ENCODE measurements at places on chromosomes 2 and 18.

DNA sequence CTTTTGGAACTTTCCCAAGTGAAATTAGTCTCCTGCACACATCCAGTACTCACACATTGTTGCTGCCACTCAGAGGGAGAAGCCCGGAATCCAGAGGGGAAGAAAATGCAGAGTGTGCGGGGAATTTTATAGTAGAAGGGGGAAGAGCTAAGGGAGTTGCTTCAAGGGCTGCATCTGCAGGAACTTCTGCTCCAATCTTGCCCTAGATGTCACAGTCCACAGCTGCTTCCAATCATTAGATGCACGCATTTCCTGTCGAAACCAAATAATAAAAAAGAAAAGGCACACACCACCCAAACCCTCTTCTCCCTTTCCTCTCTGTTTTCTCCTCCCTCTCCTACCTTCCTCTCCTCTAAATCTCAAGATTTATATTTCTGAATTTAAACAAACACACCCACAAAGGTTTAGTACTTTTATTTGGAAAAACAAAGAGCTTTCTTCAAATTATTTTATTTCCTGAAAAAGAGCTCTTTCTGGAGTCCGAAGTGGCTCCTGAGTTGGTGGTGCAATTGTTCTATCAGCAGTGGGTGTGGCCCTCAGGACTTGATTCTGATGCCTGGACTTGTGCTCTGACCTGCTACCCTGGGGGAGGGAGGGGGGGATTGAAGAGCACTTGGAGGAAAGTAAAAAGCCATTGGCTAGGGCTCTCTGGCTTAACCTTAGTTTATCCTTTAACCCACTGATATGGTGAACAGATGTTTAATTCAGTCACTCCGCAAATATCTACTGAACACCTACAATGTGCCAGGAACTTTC, 72.0 kb downstream of the KCNE4 start:
- DNase-seq: no peak

DNA sequence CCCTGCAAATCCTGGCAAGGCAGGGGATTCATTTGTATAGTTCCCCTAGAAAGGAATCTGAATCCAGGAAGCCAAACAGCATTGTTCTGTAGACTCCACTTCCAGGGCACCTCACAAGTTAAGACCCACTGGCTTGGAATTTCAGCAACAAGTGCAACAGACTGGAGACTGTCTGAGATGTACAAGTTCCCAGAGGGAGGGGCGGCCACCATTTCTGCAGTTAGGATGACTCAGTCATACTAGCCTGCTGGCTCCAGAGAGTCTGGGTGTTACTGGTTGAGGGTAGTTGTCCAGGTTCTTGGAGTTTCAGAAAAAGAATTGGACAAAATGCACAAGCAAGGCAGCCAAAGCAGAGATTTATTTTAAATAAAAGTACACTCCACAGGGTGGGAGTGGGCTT, 384.2 kb downstream of the DSC3 start:
- DNase-seq: no peak

- no peak for DNase-seq
Observed at GRCh38 chr18:47427072-47427471, 175.6 kb upstream of the SKOR2 start.

- no peak for DNase-seq
Observed at GRCh38 chr2:239355139-239355538, 45.7 kb downstream of the HDAC4 start.

GRCh38 chr2:179946810-179947615, 60.1 kb downstream of the CWC22 start:
- DNase-seq: no peak

GRCh38 chr2:22991844-22992243, 393.1 kb upstream of the KLHL29 start:
- DNase-seq: no peak

- DNase-seq: no peak
Observed at GRCh38 chr2:16744521-16744920, 78.9 kb upstream of the CYRIA start.

- no peak for DNase-seq
Observed at GRCh38 chr2:42138163-42139015, 30.8 kb upstream of the EML4 start.

- no peak for DNase-seq
Observed at GRCh38 chr18:25780105-25780504, 310.3 kb downstream of the SS18 start.

DNA sequence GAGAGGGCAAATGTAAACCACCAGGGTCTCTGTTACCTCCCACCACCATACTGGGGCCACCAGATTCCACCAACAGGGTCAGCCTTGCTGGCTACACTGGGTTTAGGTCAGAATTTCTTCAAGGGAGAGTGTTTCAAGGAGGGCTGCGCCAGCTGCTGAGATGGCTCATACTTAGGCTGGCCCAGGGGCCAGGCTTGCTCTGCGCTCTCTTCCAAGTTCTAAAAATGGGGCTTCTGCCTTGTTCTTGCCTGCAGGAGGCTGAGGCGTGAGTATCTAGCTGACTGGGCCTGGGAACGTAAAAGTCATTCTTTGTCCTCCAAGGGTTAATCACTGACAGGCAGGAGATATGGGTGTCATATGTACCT, 28.1 kb downstream of the MRPL33 start:
- DNase-seq: no peak

DNA sequence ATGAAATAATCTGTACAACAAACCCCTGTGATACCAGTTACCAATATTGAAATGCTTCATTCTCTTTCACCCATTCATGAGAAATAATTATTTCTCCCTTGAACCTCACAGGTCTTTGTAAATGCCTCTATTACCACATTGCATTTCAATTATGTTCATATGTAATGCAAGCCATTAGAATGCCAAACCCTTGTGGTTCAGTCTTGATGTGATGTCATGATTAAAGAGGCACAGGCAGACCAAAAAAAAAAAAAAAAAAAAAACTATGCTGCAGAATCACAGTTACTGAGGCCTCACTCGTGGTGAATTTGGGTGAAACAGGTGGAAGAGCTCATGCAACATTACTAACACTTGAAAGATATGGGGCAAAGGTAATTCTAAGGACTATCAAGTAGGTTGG, 9.4 kb upstream of the EPG5 start:
- no peak for DNase-seq

GRCh38 chr2:5782103-5782502, 89.9 kb downstream of the SOX11 start:
- no peak for DNase-seq

DNA sequence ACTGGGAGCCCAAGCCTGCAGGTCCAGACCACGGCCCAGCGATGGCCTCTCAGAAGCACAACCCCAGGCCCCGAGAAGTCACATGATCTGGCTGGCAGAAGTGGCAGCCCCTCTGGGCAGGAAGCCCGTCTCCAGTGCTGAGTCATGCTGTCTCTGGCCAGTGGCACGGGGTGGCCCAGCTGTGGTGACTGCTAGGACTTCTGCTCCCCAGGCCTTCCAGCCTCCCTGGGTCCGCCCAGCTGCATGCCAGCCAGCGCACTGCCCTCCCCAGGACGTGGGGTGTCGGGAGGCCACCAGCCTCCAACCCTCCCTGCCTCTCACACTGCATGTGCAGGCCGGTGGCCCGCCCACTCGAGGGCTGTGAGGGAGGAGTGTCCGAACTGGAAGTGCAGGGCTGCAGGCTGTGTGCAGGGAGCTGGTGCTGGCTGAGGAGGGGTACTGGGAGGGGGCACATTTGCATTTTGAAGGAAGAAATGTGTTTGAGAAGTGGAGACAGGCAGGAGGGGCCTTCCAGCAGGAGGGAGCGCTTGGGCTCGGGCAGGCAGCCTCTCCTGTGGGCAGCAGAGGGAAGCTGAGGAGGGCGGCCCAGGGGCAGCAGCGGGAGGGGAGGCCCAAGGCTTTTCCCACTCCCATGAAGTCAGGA, 17.0 kb upstream of the HPCAL1 start:
- peak; percentile 94 for DNase-seq

GRCh38 chr2:240643093-240643810, 18.0 kb downstream of the GPR35 start:
- DNase-seq: no peak

GRCh38 chr2:180085144-180085543, 78.0 kb upstream of the CWC22 start:
- DNase-seq: no peak

- DNase-seq: no peak
Observed at GRCh38 chr2:197201874-197202273, 108.7 kb downstream of the ANKRD44 start.

DNA sequence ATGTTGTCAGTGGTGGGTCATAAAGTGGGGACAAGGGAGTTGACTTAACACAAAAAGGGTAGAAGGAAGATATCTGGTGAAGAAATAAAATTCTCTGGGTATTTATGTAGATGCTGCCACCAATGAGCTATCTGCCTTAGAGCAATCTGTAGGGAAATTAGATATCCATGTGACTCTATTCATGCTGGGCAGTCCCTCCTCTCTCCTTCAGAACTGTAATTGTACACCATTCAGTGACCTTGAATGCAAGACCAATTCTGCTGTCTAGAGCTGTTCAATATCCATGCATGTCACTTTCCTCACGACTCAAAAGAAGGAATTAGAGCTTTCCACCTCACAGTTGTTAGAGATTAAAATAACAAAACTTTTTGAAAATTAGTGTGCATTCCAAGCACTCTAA, 28.6 kb upstream of the TDRD15 start:
- DNase-seq: no peak

GRCh38 chr2:230267556-230267955, 42.0 kb downstream of the SP140 start:
- DNase-seq: no peak

DNA sequence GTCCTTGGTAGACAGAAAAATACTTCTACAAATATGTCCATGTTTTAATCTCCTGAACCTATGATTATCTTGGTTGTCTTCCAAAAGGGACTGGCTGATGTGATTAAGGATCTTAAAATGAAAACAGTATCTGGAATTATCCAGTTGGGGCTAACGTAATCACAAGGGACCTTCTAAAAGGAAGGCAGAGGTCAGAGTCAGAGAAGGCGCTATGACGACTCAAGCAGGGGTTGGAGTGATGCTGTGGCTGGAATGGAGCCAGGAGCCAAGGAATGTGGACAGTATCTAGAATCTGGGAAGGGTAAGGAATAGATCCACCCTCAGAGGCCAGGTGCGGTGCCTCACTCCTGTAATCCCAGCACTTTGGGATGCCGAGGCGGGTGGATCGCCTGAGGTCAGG, 4.2 kb upstream of the USP14 start:
- DNase-seq: no peak
